Colonic mucosa (tissue), 4 donors: ENCODE measurements at places on chromosomes 6 and 20. TPM values are rescaled to one million over a fixed set of nuclear protein-coding genes. Genes with fewer than 3 reads are reported as not detected.

GRCh38 chr20:31476643-31477215 lies 1.6 kb downstream of the REM1 start:
- no peak overlapping the region for H3K4me3 ChIP-seq
- no peak overlapping the region for H3K27ac ChIP-seq
- H3K4me1 ChIP-seq, result no peaks in the 10 kb centered on the region
- no peaks in the 10 kb centered on the region for H3K36me3 ChIP-seq
- H3K27me3 ChIP-seq, result no peaks in the 10 kb centered on the region

DNA sequence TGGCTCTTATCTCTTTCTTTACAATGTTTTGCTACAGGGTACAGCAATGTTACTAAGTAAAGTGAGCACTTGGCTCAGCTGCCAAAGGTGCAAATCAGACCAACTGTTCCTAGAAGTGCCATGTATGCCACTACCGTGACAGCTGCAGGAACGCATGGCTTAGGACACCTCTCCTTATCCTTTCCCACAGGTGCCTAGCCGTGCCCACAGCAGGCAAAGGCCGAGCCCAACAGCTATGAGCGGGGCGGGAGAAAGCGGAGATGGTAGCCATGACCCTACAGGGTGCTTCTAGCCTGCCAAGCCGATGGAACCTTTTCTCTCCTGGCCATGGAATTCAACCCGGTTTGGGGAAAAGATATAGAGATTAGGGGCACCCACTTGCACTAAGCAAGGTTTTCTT lies 97.1 kb downstream of the FAXC start:
- no peaks in the 10 kb centered on the region for H3K36me3 ChIP-seq
- H3K4me3 ChIP-seq, result no peak overlapping the region
- no peaks in the 10 kb centered on the region for H3K4me1 ChIP-seq
- no peak overlapping the region for H3K27ac ChIP-seq
- H3K27me3 ChIP-seq, result no peaks in the 10 kb centered on the region

- H3K36me3 ChIP-seq, result no peaks in the 10 kb centered on the region
- no peak for DNase-seq
- H3K27ac ChIP-seq, result no peak overlapping the region
- H3K4me1 ChIP-seq, result no peaks in the 10 kb centered on the region
- H3K27me3 ChIP-seq, result no peaks in the 10 kb centered on the region
These were observed 71.9 kb upstream of the RREB1 start for GRCh38 chr6:7035837-7036249.

DNA sequence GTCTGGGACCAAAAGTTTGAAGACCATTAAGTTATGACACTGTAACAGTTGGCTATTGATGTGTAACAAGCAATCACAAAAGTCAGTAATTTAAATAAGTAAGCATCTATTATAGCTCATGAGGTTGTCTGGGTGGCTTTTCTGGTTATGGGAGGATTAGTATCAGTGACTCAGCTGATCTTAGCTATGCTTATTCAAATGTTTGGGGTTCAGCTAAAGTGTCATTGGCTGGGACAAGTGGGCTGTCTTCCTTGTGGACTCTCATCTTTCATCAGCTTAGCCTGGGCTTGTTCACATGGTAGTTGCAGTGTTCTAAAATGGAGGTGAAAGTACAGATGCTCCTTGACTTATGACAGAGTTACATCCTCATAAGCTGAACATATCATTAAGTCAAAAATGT lies 74.6 kb upstream of the LAMP5 start:
- no peak overlapping the region for H3K27ac ChIP-seq
- H3K4me3 ChIP-seq, result no peak overlapping the region
- H3K36me3 ChIP-seq, result no peaks in the 10 kb centered on the region
- H3K27me3 ChIP-seq, result no peaks in the 10 kb centered on the region
- no peaks in the 10 kb centered on the region for H3K4me1 ChIP-seq
- no peak for DNase-seq

The MUCL3 gene
- total RNA-seq, result not detected

The HDGFL1 gene
- not detected for total RNA-seq
